ENCODE measurements at places on chromosomes 1 and 21. TPM values are rescaled to one million over a fixed set of nuclear protein-coding genes. Genes with fewer than 3 reads are reported as not detected.

- peak within 1 kb of the TSS; percentile 76 for H3K4me3 ChIP-seq
- peaks cover 13% of the 10 kb centered on the region for H3K36me3 ChIP-seq
- DNase-seq = peak; percentile 71
Observed at GRCh38 chr1:44213222-44214112, at the start of gene DMAP1. Gene DMAP1 (plus strand): TSS chr1:44213471. CDS start chr1:44213754, 283 bp downstream.

DNA sequence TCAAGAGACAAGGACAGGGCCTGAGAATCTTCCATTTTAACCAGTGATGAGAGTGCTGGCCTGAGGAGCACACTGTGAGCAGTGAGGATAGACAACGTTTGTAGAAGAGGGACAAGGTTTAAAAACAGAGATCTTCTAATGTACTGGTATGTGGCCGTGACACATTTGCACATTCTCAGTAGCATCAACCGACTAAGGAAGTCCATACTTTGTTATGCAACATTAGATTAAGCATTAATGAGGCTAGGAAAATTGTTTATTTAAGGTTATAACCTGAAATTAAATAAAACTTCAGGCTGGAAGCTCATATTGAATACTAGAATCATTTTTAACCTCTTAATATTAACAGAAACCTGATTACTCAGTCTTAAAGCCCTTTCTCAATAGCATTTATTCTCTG lies 99.0 kb downstream of the SLC45A1 start:
- no peak overlapping the region for H3K4me3 ChIP-seq
- H3K27ac ChIP-seq = peak overlapping the region; percentile 100
- no peaks in the 10 kb centered on the region for H3K27me3 ChIP-seq
- DNase-seq = no peak

DNA sequence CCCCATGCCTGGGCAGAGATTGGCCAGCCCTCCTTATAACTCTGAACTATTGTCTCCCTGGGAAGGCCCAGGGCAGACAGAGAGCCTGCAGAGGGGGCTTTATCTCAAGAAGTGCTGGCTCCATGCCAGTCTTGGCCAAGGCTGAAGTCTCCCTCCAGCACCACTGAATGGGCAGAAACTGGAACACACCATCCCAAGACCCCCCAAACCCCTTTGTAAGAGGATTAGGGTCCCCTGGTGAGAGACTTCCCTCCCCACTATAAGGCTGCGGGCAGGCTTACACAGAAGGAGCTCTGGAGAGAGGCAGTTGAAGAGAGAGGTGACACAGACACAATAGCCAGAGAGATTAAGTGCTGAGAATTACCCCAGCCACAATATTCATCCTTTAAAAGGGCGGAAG lies 97.2 kb downstream of the NAV1 start:
- no peak overlapping the region for H3K4me3 ChIP-seq
- H3K36me3 ChIP-seq = no peaks in the 10 kb centered on the region
- no peaks in the 10 kb centered on the region for H3K27me3 ChIP-seq
- peaks cover 33% of the 10 kb centered on the region for H3K4me1 ChIP-seq

- no peak overlapping the region for H3K27ac ChIP-seq
- H3K27me3 ChIP-seq = no peaks in the 10 kb centered on the region
- no peak for DNase-seq
- no peak overlapping the region for H3K4me3 ChIP-seq
Observed at GRCh38 chr1:41280202-41281032, 38.3 kb upstream of the SCMH1 start.

GRCh38 chr1:187605736-187606135 lies 777.0 kb downstream of the PLA2G4A start:
- H3K36me3 ChIP-seq = no peaks in the 10 kb centered on the region
- H3K4me3 ChIP-seq = no peak overlapping the region
- H3K27ac ChIP-seq = no peak overlapping the region
- no peak for DNase-seq

DNA sequence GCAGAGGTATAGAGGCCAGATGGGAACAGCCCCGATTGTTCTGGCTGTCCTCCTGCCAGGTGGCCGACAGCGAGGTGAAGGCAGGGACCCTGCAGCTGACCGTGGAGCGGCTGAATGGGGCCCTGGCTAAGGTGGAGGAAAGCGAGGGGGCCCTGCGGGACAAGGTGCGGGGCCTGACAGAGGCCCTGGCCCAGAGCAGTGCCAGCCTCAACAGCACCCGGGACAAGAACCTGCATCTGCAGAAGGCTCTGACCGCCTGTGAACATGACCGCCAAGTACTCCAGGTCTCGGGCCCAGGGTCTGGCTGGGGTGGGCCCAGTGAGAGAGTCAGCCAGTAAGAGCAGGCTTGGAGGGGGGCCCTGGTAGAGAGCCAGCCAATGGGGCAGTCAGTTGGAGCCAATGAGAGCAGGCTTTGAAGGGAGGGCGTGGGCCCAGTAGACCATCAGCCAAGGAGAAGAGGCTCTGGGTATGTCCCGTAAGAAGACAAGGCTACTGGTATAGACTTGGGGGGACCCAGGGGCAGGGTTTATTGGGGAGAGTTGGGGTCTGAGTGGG lies 11.3 kb downstream of the MFAP2 start:
- no peak overlapping the region for H3K27ac ChIP-seq
- H3K4me3 ChIP-seq = no peak overlapping the region
- H3K36me3 ChIP-seq = no peaks in the 10 kb centered on the region
- no peaks in the 10 kb centered on the region for H3K4me1 ChIP-seq

DNA sequence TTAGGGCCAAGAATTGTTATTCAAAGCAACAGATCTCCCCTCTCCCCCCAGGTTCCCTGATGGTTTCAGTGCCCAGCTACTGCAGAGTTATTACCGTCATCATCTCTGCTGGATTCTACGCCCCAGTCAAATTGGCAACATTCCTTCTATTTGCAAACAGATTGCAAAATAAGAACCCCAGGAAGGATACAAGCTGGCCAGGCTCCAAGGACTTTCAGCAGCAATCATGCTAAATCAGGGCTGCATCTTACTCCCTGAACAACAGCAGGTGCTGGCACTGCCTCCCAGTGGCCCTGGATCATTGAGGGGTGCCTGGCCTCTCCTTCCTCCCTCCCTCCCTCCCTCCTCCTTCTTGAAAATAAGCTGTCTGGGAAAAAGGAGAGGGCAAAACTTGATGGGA lies 521.6 kb upstream of the BEND5 start:
- H3K36me3 ChIP-seq = no peaks in the 10 kb centered on the region
- H3K4me1 ChIP-seq = no peaks in the 10 kb centered on the region
- DNase-seq = peak; percentile 7
- no peaks in the 10 kb centered on the region for H3K27me3 ChIP-seq
- H3K27ac ChIP-seq = no peak overlapping the region
- H3K4me3 ChIP-seq = no peak overlapping the region

DNA sequence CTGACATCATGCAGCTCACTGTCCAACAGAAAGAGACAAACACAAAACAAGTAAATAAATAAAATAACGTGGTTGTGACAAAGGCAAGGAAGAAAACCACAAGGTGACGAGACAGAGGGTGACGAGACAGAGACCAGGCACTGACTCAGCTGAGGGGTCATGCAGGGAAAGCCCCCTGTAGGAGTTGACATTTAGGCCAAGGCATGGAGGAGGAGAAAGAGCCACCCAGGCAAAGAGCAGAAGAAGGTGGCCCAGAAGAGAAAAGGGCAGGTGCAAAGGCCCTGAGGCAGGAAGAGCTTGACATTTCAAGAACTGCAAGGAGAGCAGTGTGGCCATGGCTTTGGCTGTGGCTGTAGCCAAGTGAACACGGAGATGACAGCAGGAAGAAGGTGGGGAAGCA lies 65.1 kb upstream of the ID3 start:
- no peaks in the 10 kb centered on the region for H3K4me1 ChIP-seq
- no peak for DNase-seq
- no peak overlapping the region for H3K4me3 ChIP-seq
- H3K36me3 ChIP-seq = no peaks in the 10 kb centered on the region
- H3K27ac ChIP-seq = no peak overlapping the region

DNA sequence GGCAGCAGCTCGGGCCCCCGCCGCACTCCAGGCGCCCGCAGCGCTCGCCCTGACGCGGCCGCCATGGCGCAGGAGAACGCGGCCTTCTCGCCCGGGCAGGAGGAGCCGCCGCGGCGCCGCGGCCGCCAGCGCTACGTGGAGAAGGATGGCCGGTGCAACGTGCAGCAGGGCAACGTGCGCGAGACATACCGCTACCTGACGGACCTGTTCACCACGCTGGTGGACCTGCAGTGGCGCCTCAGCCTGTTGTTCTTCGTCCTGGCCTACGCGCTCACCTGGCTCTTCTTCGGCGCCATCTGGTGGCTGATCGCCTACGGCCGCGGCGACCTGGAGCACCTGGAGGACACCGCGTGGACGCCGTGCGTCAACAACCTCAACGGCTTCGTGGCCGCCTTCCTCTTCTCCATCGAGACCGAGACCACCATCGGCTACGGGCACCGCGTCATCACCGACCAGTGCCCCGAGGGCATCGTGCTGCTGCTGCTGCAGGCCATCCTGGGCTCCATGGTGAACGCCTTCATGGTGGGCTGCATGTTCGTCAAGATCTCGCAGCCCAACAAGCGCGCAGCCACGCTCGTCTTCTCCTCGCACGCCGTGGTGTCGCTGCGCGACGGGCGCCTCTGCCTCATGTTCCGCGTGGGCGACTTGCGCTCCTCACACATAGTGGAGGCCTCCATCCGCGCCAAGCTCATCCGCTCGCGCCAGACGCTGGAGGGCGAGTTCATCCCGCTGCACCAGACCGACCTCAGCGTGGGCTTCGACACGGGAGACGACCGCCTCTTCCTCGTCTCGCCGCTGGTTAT lies 2.8 kb downstream of the KCNJ9 start:
- H3K27me3 ChIP-seq = no peaks in the 10 kb centered on the region
- H3K4me1 ChIP-seq = peaks cover 8% of the 10 kb centered on the region
- no peaks in the 10 kb centered on the region for H3K36me3 ChIP-seq
- no peak overlapping the region for H3K4me3 ChIP-seq
- no peak overlapping the region for H3K27ac ChIP-seq

DNA sequence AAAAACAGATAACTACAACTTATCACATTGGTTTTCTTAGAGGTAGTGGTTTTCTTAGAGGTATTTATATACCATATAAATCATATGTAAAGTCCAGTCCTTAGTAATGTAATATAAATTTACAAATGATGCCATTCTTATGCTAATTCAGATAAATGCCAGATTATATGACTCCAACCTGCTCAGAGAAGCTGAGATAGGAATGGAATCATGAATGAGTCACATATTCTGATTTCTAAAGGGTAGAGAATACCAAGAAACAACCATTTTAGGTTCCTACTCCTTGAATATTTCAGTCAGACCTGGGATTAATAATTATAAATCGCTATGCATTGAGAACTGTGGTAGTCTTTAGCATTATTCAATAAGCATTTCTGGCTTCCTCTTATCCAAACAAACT lies 760.1 kb upstream of the NEGR1 start:
- no peaks in the 10 kb centered on the region for H3K27me3 ChIP-seq
- H3K27ac ChIP-seq = no peak overlapping the region
- H3K4me3 ChIP-seq = no peak overlapping the region
- no peaks in the 10 kb centered on the region for H3K4me1 ChIP-seq

- H3K27me3 ChIP-seq = no peaks in the 10 kb centered on the region
- H3K4me1 ChIP-seq = peaks cover 35% of the 10 kb centered on the region
- peak; percentile 96 for DNase-seq
- peak within 1 kb of the TSS; percentile 84 for H3K27ac ChIP-seq
- H3K4me3 ChIP-seq = peak within 1 kb of the TSS; percentile 75
- H3K36me3 ChIP-seq = no peaks in the 10 kb centered on the region
Observed at GRCh38 chr1:33430692-33431593, at the start of gene PHC2. Gene PHC2 (minus strand): TSS chr1:33431095. CDS start chr1:33375539, 55,556 bp downstream.

- no peaks in the 10 kb centered on the region for H3K36me3 ChIP-seq
- no peaks in the 10 kb centered on the region for H3K27me3 ChIP-seq
- DNase-seq = no peak
- H3K4me1 ChIP-seq = no peaks in the 10 kb centered on the region
Observed at GRCh38 chr1:89040315-89040626, 17.6 kb upstream of the GBP3 start.

DNA sequence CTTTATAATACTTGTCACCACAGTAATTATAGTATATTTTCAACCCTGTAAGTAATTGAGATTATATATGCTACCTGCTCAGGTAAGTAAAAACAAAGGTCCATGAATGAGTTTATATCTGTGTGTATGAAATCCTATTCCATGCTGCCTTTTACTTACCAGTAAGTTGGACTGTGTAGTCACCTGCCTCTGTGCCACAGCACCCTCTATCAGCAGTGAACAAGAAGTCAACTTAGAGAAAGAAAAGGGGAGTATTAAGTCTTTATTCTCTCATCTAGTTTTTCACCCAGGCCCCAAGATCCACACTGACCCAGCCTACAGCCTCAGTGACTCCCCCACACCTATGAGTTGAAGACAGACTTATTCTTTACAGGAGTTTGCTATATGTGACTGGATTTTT lies 36.9 kb upstream of the IFI16 start:
- H3K4me1 ChIP-seq = no peaks in the 10 kb centered on the region
- no peak for DNase-seq
- H3K27ac ChIP-seq = no peak overlapping the region

GRCh38 chr1:53108646-53109580 lies 33.5 kb downstream of the SLC1A7 start:
- H3K27ac ChIP-seq = no peak overlapping the region
- no peaks in the 10 kb centered on the region for H3K4me1 ChIP-seq
- no peaks in the 10 kb centered on the region for H3K36me3 ChIP-seq
- DNase-seq = no peak
- H3K4me3 ChIP-seq = no peak overlapping the region

DNA sequence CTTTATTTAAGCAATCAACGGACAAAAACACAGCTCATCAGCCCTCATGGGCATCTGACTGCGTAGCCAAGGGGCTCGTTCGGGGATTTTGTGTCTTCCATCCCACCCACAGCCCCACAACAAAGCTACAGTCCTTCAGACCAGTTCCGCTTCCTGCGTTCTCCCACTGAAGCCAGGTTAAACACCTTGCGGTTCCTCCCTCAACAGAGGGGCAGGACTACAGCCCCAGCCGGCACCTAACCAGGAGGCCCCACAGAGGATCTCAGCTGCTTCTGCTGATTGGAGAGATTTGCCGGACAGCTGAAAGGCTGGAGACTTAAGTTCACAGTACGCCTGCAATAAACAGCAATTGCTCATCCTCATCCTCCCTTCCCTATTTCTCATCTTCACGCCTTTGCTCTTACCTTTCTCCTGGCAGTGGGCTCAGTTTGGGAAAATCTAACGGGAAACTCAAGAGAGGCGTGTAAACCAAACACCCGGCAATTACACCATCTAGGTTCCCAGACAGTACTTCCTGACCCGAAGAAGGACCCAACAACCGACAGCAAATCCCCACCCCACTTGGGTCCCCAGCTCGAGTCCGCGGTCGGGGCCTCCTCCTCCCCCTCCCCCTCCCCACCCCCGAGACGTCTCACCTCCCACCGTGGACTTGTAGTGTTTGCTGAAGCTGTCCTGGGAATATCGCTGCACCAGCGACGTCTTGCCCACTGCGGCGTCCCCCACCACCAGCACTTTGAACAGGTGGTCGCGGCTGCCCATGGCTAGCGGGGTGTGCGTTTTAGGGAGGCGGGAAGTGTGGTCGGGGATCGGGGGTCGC lies 876 bp downstream of the RAB29 start:
- H3K36me3 ChIP-seq = no peaks in the 10 kb centered on the region
- H3K4me3 ChIP-seq = peak overlapping the region; percentile 84
- peak overlapping the region; percentile 76 for H3K27ac ChIP-seq
- no peaks in the 10 kb centered on the region for H3K27me3 ChIP-seq
- peaks cover 9% of the 10 kb centered on the region for H3K4me1 ChIP-seq

- H3K27ac ChIP-seq = no peak overlapping the region
- H3K4me3 ChIP-seq = no peak overlapping the region
- H3K4me1 ChIP-seq = no peaks in the 10 kb centered on the region
- no peaks in the 10 kb centered on the region for H3K27me3 ChIP-seq
Observed at GRCh38 chr1:170321113-170321512, 175.4 kb downstream of the NTMT2 start.

The ZNF362 gene
- total RNA-seq = 17.6 TPM

The KIF17 gene
- total RNA-seq = 2.9 TPM

The HES4 gene
- total RNA-seq = 8.1 TPM

The VPS13D gene
- 91.6 TPM for total RNA-seq

The NOS1AP gene
- 0.20 TPM for total RNA-seq

All from gastrocnemius medialis (tissue), 4 donors.